Subcutaneous adipose tissue (tissue), 4 donors: ENCODE measurements at places on chromosomes 12 and 14. TPM values are rescaled to one million over a fixed set of nuclear protein-coding genes. Genes with fewer than 3 reads are reported as not detected.

The POTEG gene
- not detected for total RNA-seq

The SERPINA3 gene
- total RNA-seq: 54.3 TPM

The CLEC4C gene
- not detected for total RNA-seq

The MANSC4 gene
- total RNA-seq: not detected

The KRT73 gene
- total RNA-seq: not detected

The FKBP11 gene
- total RNA-seq: 5.5 TPM

The TAS2R13 gene
- 4.1 TPM for total RNA-seq
